Cerebellum (tissue), 4 donors: ENCODE measurements at places on chromosomes 1 and 21. TPM values are rescaled to one million over a fixed set of nuclear protein-coding genes. Genes with fewer than 3 reads are reported as not detected.

LMX1A gene
- total RNA-seq, result 13.3 TPM

WNT3A gene
- 0.45 TPM for total RNA-seq

SPATA45 gene
- 1.9 TPM for total RNA-seq

C1orf115 gene
- 11.1 TPM for total RNA-seq

AGBL4 gene
- total RNA-seq, result 8.8 TPM

PLA2G2C gene
- not detected for total RNA-seq

HLX gene
- total RNA-seq, result 1.00 TPM

TAS1R2 gene
- not detected for total RNA-seq

C1QA gene
- 5.8 TPM for total RNA-seq

TTC24 gene
- not detected for total RNA-seq

ZYG11A gene
- 0.64 TPM for total RNA-seq

FCGR2B gene
- total RNA-seq, result 0.18 TPM

C1orf87 gene
- not detected for total RNA-seq

METTL25B gene
- 7.9 TPM for total RNA-seq

PYHIN1 gene
- total RNA-seq, result not detected

DNM3 gene
- 84.7 TPM for total RNA-seq

MDM4 gene
- total RNA-seq, result 116 TPM
